Activated T-cell treated with anti-CD3 and anti-CD28 coated beads, Interleukin-2, amount 50 U/mL, for 4 hours (primary cell): ENCODE measurements at places on chromosomes 11 and 22. TPM values are rescaled to one million over a fixed set of nuclear protein-coding genes. Genes with fewer than 3 reads are reported as not detected.

DNA sequence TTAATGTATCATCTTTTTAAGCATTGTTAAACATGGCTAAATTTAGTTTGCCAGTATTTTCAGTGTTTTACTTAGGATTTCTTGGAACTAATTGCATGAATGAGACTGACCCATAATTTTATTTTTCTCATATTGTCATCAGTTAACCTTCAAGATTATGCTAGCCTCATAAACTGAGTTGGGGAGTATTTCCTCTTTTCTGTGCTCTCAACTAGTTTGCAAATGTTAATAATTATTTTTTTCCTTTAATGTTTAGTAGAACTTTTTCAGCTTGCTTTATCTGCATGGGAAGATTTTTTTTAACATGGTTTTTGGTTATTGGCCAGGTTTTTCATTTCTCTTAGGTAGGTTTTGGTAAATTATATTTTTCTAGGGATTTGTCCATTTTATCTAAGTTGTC is 235.4 kb upstream of the SESN3 start:
- DNase-seq, result no peak

GRCh38 chr22:23398701-23399366 is 181.3 kb downstream of the IGLL1 start:
- no peak for DNase-seq

GRCh38 chr11:108216988-108217387 is 5.5 kb downstream of the NPAT start:
- no peak for DNase-seq

GRCh38 chr11:7849018-7849417 is 52.3 kb upstream of the OR5P2 start:
- no peak for DNase-seq

Gene GGT5
- total RNA-seq, result 0.11 TPM

Gene RFPL1
- total RNA-seq, result not detected

Gene THRSP
- total RNA-seq, result not detected

Gene DSCAML1
- total RNA-seq, result not detected

DNA sequence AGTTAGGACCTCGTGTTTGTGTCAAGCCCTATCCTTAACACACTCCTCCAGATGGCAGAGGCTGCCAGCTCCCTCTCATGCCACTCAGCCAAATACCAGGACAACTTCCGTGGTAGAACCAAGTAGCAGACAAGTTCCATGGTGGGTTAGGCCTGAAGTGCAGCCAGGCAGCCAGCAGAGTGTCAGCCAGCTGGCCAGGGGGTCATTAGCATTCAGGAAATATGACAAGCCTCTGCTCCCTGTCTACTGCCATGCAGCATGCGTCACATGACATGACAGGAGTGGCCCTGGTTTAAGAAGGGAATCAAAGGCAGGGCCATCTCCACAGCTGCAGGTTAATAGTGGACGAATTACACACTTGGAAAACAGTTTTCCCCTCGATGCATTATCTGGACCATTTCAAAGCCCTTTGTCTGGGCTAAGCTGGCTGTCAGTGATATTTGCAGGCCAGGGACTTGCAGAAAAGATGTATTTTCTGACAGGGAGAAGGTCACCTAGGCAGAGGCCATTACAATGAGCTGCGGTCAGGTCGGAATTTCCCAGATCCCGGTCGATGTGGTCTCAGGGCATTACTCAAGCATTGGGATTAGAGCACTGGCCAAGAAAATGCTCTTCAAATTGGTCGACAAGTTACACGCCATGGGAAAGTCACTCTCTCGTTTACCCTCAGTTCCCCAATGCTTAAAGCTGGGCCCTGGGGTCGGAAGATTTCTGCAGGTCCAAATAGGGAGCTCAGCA is 461.7 kb upstream of the CADM1 start:
- DNase-seq, result no peak

Gene MISFA
- 0.61 TPM for total RNA-seq

GRCh38 chr11:128522943-128523518 is 64.3 kb downstream of the ETS1 start:
- peak; percentile 59 for DNase-seq

Gene JHY
- total RNA-seq, result 1.7 TPM

GRCh38 chr11:83093634-83094033 is 21.9 kb upstream of the RAB30 start:
- no peak for DNase-seq

DNA sequence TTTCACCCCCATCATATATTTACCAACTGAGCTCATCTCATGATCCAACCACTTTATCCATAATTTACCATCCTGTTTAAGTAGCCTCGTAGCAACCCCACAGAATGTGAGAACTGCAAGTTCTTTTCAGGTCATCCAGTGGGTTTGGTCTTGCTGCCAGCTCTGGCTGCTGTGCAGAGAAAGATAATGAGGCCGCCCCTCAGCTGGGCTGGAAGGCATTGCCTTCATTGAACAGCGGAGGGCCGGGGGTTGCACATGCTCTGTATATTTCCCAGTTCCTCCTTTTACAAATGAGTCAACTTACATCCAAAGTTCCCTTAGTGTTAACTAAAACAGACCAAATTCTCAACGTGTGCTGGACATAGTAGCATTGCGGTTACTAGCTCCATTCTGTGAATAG is 96.7 kb downstream of the SYN3 start:
- DNase-seq, result no peak

GRCh38 chr22:41568811-41569210 is 8.0 kb downstream of the CSDC2 start:
- DNase-seq, result no peak

GRCh38 chr11:20158597-20159257 is 1.5 kb downstream of the DBX1 start:
- DNase-seq, result no peak

Gene APLNR
- total RNA-seq, result not detected

GRCh38 chr22:37397226-37397625 is 30.1 kb downstream of the ELFN2 start:
- DNase-seq, result no peak

Gene TKFC
- 50.8 TPM for total RNA-seq

Gene CBLIF
- total RNA-seq, result not detected

- DNase-seq, result no peak
Observed at GRCh38 chr11:66981976-66982578, 7.0 kb downstream of the C11orf86 start.

Gene C22orf23
- total RNA-seq, result 0.46 TPM

Gene MS4A15
- not detected for total RNA-seq

DNA sequence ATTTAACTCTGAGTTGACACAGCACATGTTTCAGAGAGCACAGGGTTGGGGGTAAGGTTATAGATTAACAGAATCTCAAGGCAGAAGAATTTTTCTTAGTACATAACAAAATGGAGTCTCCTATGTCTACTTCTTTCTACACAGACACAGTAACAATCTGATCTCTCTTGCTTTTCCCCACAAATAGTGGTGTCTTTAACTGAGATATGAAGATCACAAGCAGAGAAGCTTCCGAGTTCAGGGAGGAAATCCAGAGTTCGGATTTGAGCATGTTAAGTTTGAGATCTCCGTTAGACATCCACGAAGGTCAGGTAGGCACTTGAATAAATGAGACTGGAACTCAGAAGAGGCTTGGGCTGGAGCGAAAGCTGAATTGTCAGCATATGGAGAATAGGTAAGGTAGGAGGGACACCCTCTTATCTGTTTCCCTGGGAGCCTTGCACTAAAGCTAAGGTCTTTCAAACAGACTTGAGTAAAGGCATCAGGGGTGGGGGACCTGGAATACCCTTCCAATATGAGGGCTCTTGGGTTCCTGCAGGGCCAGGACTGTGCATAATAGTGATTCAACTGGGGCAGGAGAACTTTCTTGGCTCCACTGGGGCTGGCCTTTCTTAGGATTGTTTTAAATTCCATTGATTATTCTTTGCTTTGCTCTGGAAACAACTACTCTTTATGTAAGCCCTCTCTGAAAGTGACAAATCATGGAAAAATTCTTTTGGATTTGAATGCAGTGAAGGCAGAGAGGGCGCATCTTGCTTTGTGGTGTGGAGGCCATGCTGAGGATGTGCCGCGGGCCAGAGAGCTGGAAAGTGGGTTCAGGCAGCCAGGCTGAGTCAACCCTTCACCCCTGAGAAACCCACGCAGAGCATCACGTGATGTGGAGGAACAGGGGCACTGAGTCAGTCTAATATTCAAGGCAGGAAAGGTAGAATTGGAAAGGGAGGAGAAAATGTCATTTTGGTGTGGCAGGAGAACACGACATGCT is 62.7 kb upstream of the AMPD3 start:
- no peak for DNase-seq

DNA sequence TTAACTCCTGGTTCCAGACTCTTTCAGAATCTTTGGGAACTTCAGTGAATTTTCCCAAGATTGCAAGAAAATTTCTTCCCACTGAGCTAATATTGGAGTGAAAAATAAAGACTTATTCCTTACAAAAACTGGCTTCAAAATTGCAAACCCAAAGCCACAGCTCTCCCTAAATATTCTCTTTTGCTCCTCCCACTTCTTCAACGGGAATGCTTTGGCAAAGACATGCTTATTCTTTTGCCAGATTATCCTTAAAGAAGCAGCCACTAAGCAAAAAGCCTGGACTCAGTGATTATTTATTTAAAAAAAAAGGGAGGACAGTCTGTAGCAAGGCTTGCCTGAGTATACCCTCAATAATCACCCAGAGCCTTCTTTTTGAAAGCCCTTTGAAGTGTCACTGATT is 902.4 kb upstream of the CCDC90B start:
- no peak for DNase-seq

DNA sequence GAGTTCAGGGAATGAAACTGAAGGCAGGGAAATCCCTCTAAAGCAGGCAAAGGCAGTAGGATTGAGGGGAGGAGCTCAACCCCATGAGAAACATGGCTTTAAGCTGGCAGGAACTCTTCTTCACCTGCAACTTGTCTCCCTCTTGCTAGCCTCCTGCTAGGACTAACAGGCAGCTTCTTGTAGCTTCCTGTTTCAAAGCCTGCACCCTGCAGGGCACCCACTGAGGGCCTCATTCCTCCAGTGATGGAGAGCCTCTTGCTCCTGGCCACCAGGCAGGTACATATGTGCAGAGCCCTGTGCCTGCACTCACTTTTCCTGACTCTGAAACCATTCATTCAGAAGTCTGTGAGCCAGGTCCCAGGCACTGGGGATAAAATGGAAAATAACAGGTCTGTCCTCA is 137.0 kb downstream of the SERGEF start:
- no peak for DNase-seq

Gene MAPK1
- 136 TPM for total RNA-seq

DNA sequence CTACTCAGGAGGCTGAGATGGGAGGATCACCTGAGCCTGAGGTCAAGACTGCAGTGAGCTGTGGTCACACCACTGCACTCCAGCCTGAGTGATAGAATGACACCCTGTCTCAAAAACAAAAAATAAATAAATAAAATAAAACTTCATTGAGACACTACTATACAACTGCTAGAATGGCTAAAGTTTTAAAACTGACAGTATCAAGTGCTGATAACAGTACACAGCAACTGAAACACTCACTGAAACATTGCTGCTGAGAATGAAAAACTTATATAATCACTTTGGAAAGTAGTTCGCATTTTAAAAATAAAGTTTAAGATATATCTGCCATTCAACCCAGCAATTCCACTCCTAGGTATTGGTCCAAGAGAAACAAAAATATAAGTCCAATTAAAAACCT is 100.7 kb downstream of the WNT11 start:
- DNase-seq, result no peak

DNA sequence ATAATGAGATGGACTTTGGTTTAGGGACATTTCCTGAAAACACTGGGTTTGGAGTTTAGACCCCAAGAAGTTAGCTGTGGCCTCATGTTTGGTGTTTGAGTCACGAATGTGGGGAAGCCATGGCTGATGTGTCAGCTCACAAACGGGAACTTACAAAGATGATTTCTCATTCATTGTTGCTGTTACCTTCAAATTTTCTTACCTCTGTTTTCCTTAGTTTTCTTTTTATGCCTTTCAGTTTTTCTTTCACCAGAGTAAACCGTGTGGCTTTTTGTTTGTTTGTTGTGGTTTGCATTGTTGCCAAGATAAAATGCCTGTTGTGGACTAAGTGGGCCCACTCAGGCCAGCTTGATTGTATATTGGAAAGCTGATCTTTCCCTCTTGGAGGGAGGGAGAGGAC is 89.1 kb downstream of the SWAP70 start:
- no peak for DNase-seq

GRCh38 chr11:125588505-125588904 is 4.1 kb upstream of the STT3A start:
- no peak for DNase-seq

DNA sequence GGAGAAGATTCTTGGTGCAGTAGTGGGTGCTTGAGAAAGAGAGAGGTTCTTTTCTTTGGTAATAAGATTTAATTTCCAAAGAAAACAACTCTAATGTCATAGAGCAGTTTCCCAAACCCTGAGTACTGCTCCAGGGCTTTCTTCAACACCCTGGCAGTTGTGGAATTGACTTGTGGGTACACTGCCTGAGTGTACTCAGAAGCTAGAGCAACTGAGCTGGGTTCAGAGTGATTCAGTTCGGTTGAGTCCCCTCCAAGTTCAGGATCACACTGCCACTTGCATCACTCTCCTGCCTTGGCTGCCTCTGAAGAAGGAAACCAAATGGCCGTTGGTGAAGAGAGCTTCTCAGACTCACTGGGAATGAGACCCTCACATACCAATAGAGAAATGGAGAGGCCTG is 5.3 kb downstream of the DMC1 start:
- DNase-seq, result no peak

Gene RASGRP2
- 3.7 TPM for total RNA-seq

Gene B4GALNT4
- total RNA-seq, result 3.8 TPM

GRCh38 chr11:62146476-62147200 is 22.8 kb downstream of the INCENP start:
- DNase-seq, result no peak

Gene NELL1
- not detected for total RNA-seq

Gene DLG2
- total RNA-seq, result 0.58 TPM

Gene KRTAP5-7
- total RNA-seq, result not detected

GRCh38 chr11:2185324-2186085 is 13.9 kb upstream of the TH start:
- DNase-seq, result no peak

DNA sequence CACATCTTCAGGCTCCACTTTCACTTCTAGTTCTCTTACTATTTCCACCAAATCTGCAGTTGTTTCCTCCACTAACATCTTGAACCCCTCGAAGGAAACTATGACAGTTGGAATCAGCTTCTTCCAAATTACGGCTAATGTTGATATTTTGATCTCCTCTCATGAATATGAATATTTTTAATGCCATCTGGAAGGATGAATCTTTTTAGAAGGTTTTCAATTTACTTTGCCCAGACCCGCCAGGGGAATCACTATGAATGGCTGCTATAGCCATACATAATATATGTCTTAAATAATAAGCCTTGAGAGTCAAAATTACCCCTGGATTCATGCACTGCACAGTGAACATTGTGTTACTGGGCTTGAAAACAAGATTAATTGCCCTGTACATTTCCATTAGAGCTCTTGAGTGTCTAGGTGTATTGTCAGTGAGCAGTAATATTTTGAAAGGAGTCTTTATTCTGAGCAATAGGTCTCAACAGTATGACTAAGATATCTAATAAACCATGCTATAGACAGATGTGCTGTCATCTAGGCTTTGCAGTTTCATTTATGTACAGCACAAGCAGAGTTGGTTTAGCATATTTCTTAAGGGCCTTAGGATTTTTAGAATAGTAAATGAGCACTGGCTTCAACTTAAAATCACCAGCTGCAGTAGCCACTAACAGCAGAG is 48.3 kb upstream of the LRRC55 start:
- DNase-seq, result no peak

GRCh38 chr11:47573321-47573720 is 5.4 kb downstream of the KBTBD4 start:
- no peak for DNase-seq
